ENCODE measurements at places on chromosomes 12 and 14.
A peak's percentile ranks its signal among the peaks of the same experiment; 100 is the strongest.

DNA sequence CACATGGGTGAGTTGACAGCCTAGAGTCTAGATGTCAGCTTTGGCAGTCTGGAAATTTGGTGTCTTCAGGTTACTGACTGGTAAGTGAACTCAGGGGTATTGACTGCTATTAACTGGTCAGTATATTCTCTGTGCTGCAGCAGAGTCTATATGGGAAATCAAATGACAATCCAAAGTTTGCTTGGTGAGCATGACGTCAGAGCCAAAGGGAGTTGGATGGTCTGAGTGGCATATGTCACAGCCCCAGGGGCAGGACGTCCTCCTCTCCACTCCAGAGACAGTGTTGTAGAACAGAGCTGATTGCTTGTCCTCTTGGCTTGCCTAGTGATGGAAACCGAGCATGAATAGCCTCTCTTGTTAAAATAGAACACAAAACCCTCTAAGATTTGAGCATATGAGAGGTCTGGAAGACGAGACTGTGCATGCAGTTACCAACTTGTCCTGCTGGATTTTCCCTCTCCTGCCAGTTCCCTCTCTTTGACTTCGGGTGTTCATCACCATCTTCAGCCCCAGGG, 3.3 kb upstream of the TBC1D30 start:
- DNase-seq: no peak

DNA sequence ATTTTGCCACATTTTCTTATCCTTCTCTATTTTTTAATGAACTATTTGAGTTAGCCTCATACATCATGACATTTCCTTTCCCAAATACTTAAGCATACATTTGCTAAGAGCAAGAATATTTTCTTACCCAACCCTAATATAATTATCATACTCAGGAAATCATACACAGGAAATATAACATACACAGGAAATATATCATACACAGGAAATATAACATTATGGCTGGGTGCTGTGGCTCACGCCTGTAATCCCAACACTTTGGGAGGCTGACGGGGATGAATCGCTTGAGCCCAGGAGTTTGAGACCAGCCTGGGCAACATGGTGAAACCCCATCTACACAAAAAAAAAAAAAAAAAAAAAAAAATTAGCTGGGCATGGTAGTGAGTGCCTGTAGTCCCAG, 4.9 kb downstream of the NCKAP1L start:
- no peak for DNase-seq

- DNase-seq: no peak
Measured at GRCh38 chr12:69068448-69068847, 135.5 kb upstream of the CPM start.

- DNase-seq: no peak
Measured at GRCh38 chr14:99261912-99262787, 9.8 kb downstream of the BCL11B start.

GRCh38 chr14:71150737-71151136, 243.5 kb downstream of the PCNX1 start:
- no peak for DNase-seq

GRCh38 chr14:82855912-82856391, 1322.3 kb upstream of the SEL1L start:
- peak; percentile 86 for DNase-seq

- DNase-seq: no peak
Measured at GRCh38 chr14:98244162-98244948, 1027.6 kb downstream of the BCL11B start.

GRCh38 chr12:23757541-23757962, 191.9 kb downstream of the SOX5 start:
- peak; percentile 33 for DNase-seq

DNA sequence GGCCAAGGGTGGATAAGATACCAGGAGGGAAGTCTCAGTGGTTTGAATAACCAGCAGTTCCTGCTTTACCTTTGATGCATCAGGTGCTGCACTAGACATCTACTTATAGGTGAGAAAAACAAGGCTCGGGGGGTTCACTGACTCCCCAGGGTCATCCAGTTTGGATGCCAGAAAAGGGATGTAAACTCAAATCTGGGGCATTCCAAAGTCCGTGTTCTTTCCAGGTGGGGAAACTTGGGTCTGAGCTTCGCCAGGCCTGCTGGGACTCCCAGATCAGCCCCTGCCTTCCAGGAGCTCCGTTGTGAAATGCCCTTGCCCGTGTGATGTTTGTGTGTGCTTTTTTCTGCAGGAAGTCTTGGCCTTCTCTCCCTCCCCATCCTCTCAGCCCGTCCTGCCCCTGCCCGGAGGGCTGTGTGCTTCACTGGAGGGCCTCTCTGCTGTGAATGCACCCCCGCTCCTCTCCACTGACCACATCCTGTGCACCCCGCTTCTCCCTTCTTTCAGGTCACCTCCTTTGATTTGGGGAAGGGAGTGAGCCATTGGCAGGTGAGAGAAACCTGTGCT, 42.1 kb downstream of the TSPAN9 start:
- no peak for DNase-seq

GRCh38 chr12:17489452-17489851, 600.5 kb downstream of the RERGL start:
- DNase-seq: no peak

- DNase-seq: no peak
Measured at GRCh38 chr12:96548384-96548783, 59.0 kb downstream of the CFAP54 start.

DNA sequence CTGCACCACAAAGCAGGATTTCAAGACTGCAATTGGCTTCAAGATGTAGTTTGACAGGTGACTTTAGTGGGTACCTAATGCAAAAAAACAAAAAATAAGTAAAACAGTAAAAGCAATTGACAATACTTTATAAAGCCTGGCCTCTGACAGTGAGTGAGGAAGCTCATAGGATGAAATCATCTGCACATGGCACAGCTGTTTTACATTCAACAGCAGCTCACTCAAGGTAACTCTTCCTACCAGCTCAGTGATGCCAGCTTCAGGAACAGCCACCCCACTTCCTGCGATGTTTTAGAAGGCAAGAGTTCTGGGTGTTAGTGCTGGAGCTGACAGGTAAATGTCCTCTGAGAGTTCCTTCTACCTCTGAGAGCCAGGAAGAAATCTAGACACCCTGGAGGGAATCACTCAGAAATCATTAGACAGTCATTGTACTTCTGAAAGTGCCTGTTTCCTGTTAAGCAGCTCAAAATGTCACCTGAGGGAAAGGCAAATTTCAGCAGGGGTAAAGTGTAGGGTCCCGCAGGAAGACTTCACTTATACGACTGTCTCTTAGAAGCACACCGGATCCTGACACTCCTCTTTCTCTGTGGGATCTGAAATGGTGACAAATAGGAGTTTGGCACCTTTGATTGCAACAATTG, 99.9 kb downstream of the FOXN3 start:
- DNase-seq: no peak

DNA sequence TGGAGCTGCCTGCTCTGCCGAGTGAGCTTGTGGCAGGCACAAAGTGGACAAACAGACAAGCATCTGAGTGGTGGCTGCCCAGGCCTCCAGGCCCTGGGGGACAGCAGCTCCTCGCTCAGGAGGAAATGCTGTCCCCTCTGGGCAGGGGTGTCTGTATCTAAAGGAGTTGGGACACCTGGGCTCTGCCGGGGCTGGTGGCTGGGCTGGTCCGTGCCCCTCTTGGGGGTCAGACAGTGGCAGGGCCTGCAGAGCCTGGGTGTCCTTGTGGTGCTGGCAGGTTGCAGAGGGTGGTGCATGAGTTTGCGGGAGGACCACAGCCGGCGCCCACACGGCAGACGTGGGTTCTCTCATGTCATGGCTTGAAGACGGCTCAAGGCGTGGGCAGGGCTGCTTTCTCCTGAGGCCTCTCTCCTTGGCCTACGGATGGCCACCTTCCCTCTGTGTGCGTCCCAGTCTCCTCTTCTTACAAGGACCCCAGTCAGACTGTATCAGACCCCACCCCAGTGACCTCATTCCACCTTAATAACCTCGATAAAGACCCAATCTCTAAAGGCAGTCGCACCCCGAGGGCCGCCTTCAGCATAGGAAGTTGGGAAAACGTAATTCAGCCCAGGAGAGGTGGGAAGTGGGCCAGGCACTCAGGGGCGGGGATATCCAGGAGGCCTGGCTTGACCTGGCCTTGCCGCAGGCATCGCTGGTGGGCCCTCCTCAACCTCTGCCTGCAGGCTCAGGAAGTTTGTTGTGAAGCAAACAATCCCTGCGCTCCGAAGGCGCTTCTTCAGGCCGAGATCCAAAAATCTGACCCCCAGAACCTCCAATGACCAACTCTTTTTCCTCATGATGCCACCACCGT, 110.0 kb downstream of the KIF26A start:
- DNase-seq: no peak

DNA sequence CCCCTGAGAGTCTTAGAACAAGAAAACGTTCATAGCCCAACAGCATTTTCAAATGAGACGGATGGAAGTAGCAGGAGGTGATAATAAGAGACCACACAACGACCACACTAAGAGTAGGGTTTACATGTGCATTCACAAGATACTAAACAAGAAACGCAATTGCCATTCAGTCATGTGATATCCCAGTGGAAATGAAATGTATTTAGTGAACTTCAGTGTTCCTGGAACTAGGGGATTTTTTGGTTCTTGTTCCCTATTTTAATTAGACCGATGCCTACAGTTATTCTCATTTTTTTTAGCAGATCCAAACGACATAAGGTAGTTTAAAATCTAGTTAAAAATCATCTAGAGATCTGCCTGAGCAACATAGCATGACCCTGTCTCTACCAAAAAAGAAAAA, 150.0 kb downstream of the GPR65 start:
- no peak for DNase-seq

DNA sequence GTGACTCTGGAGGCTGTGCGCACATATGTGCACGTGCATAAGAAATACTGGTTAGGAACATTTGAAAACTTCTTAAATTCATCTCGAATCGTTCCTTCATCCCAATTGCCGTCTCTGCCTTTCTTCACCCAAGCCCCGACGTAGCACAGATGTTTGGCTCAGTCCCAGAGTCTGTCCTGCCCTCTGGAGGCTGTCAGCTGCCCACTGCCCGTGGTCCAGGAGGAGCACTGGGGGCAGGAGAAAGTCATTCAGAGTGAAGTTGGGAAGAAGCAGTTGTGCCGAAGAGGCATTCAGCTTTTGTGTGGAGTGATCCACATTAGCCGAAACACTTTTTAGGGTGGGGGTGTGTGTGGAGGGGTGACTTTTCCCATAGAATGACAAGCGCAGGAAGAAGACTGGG, 124.9 kb downstream of the TSPAN9 start:
- no peak for DNase-seq

- no peak for DNase-seq
Measured at GRCh38 chr14:28902930-28903329, 136.3 kb downstream of the FOXG1 start.

DNA sequence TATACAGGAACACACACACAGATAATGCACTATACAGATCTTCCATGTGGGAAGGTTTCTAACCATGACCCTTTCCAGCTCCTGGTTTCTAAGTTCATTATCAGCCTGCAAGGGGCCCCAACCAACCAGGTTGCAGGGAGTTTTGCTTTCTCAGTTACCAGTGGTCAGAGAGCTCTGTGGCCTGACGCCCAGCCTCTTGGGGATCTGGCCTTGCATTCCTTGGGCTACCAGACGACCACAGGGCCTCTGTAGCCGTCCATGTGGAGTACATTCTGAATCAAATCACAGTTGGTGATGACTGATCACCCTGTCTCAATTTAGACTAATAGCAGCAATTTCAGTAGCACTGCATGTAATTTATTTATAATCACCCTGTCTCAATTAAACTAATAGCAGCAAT, 47.5 kb downstream of the PAH start:
- DNase-seq: no peak

GRCh38 chr14:100903134-100903468, 421 bp downstream of the RTL1 start:
- no peak for DNase-seq

- DNase-seq: no peak
Measured at GRCh38 chr14:90551733-90552464, 155.1 kb downstream of the CALM1 start.

DNA sequence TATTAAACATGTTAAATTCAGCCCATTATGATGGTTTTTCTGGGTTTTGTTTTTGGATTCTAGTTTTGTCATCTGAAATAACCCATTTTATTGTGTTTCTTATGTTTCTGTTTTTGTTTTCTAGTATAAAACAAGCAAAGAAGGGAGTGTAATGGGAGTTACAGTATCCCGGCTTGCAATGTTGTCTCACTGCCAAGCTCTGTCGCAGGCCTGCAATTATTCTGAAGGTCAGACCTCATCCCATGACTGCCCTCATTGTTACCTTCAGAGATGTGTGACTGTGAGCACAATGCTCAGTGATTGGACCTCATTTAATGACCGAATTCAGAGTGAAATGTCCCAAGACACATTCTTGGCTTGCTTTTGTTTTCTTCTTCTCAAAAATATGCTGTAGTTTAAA, 73.0 kb upstream of the ATF1 start:
- no peak for DNase-seq

- peak; percentile 50 for DNase-seq
Measured at GRCh38 chr14:23159532-23159931, 23.9 kb downstream of the SLC7A8 start.

DNA sequence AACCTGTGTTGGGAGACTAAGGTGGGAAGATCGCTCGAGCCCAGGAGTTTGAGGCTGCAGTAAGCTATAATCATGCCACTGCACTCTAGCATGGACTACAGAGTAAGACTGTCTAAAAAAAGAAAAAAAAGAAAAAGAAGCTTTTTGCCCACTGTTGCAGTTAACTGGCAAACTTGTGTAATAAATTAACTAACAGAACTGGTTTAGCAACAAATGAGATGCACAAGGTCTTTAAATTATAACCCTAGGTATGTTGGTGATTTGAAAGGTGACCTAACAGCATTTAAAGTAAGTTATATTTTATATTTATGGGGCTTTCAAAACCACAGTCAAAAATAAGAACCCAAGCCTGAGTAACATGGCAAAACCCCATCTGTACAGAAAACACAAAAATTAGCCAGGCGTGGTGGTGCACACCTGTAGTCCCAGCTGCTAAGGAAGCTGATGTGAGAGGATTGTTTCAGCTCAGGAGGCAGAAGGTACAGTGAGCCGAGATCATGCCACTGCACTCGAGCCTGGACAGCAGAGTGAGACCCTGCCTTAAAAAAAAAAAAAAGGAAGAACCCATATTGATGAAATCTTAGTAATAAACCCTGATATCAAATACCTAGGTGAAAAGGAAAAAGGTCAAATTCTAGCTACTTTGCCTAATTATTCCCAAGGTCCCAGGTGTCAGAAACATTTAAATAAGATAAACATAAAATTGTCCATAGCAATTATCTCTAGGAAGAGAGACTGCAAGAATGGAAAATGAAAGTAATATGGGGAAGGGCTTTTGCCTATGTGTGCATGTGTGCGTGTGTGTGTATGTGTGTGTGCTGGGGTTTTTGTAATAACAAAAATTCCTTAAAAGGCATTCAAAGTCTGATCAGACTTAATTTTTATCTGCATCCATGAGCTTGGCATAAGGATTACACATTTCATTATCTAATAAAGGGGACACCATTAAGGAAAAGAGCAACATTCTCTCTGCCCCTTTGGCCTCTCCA, 15.4 kb downstream of the SYNE2 start:
- peak; percentile 52 for DNase-seq

DNA sequence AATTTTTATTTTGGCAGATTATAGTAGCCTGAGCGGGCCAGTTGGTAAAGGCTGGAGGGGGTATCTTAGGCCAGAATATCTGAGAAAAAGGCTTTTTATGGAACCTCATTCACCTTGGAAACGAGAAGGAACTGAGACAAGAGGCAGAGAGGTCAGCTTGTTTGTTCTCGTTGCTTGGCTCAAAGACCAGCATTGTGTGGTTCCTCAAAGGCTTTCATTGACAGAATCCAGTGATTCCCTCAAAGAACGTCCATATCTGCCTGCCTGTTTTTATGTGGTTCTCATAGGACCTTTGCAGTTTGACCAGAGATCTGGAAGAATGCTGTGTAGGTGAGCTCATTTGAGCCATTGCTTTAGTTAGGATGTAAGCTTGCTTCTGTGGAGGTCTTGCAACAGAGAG, 117.3 kb downstream of the CFAP54 start:
- no peak for DNase-seq

- no peak for DNase-seq
Measured at GRCh38 chr12:93154753-93155480, 222.8 kb upstream of the NUDT4 start.
